ENCODE measurements at places on chromosomes 2 and 18.

GRCh38 chr2:172215936-172216335 is 113.2 kb upstream of the DLX2 start:
- DNase-seq, result no peak

DNA sequence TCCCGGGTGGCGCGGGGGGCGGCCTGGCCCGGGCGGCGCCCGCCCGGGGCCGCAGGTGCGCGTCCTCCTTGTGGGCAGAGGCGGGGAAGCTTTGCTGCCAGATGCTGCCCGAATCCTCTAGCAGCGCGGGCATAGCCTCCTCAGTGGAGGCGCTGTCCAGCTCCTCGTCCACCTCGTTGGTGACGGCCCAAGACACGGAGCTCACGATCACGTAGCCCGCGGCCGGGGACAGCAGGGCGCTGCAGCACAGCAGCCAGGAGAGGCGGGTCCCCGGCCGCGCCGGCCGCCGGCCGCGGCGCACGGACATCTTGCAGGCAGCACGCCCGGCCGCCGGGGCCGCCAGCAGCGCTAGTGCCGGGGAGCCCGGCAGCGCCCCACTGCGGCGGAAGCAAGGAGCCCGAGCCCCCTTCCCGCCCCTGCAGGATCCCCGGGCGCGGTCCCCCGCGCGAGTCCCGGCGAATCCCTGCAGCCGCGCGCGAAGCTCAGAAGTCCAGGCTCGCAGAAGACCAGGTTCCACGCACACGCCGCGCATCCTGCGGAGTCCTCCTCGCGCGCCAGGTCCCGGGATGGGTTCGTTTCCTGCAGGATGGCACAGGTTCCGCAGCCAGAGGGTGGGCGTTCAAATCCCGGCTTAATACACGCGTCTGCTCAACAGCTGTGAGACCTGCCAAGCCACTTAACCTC is at the start of gene CREG2:
CREG2 (minus strand) TSS at position 353 of the 684 bp plus-strand sequence; CDS start at position 307, 46 bp downstream.
- DNase-seq, result peak; percentile 39

- DNase-seq, result peak; percentile 71
Observed at GRCh38 chr2:230230087-230230486, 4.6 kb downstream of the SP140 start.

- no peak for DNase-seq
Observed at GRCh38 chr18:46484971-46485370, 172.0 kb downstream of the LOXHD1 start.

GRCh38 chr2:179020156-179020750 is 29.7 kb downstream of the CCDC141 start:
- DNase-seq, result no peak

DNA sequence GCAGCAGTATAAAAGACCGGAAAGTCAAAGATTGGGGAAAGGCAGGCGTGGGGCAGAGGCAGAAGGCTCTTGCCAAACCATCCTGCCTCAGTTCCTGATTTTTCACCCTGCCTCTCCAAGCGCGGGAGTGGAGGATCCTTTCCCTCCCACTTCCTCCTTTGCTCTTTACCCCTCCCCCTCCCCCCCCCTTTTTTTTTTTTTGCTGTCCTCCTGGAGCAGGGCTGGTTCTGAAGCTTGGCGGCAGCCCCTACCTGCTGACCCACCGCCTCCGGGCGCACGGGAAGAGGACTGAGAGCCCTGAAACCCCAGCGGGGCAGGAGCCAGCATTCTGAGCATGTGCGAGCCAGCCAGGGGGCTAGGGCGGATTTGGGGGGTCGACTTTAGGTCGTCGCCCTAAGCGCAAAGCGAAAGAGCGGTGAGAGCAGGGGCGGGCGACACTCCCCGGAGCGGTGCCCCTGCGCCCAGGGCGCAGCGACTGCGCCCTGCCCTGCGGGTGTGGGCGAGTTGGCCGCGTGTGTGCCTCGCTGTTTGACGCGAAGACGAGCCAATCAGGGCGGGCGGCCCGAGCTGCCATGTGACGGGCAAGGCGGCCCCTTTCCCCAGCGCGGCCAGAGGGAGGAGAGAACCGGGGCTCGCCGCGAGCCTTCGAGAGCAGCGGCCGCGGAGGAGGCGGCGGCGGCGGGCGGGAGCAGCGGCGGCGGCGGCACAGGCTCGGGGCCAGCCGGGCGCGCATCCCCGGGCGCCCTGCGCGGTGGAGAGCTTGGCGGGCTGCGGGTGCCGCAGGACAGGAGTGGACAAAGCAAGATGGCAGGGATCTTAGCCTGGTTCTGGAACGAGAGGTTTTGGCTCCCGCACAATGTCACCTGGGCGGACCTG is at the start of gene CERS6:
CERS6 (plus strand) TSS at position 628 of the 876 bp plus-strand sequence; CDS start at position 805, 177 bp downstream.
- peak; percentile 95 for DNase-seq

Data from fibroblast of skin of abdomen (primary cell).